ENCODE measurements at places on chromosomes 7 and 10.

- no peak for DNase-seq
Measured at GRCh38 chr7:67429735-67430134, 433.1 kb downstream of the TYW1 start.

GRCh38 chr10:79097021-79097872, 28.5 kb downstream of the ZMIZ1 start:
- no peak for DNase-seq

DNA sequence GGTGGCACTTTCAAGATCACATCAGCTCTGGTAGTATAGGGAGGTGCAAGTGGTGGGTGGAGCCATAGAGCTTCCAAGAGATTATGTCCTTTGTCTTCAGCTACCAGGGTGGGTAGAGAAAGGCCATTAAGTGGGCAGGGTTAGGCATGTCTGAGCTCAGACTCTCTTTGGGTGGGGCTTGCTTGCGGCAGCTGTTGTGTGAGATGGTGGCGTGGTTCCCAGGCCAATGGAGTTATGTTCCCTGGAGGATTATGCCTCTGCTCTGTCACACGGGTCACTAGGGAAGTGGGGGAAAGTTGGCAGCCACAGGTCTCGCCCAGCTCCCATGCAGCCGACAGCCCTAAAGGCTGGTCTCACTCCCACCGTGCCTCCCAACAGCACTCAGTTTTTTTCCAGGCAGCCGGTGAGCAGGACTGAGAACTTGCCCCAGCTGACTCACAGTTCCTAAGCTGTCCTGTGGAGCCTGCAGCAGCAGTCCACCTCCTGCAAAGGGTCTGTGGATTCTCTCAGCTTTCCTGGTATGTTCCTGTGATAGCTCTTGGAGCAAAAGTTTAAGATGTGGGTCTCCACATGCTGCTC, 459.0 kb downstream of the SH2D4B start:
- DNase-seq: no peak

GRCh38 chr10:131869344-131869743, 31.5 kb upstream of the PPP2R2D start:
- DNase-seq: no peak

DNA sequence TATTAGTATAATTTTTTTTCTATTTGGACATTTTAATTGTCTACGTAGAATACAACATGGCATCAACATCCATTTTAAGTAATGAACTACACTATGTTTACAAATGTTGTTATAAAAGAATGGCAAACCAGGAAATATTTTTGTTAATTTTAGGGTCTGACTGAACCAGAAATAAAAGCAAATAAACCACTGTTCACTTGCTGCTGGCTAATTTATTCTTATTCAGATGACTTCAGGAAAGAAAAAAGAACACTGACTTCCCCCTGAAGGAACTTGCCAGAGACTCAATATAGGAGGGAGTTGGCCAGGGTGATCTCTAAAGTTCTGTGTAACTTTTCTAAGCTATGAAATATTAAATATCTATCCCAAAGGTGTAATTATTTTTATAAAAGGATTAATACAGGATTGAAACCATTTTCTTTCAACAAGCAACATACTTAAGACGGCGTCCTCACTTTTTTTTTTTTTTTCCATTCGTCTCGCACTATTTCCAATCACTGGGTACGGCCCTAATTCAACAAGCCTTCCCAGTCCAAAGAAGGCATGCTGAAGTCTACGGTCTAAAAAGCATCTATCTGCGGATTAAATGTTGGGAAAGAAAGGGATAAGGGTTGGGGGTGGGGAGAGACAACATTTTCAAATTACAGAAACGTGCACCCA, 1.2 kb downstream of the USP6NL start:
- no peak for DNase-seq

- DNase-seq: no peak
Measured at GRCh38 chr7:135645296-135645904, 16.9 kb upstream of the STMP1 start.

GRCh38 chr7:151232091-151232916, at the start of gene CHPF2:
TSS of gene CHPF2 (plus strand) at chr7:151232483. CDS start at chr7:151234012, 1,529 bp downstream.
- peak; percentile 74 for DNase-seq

DNA sequence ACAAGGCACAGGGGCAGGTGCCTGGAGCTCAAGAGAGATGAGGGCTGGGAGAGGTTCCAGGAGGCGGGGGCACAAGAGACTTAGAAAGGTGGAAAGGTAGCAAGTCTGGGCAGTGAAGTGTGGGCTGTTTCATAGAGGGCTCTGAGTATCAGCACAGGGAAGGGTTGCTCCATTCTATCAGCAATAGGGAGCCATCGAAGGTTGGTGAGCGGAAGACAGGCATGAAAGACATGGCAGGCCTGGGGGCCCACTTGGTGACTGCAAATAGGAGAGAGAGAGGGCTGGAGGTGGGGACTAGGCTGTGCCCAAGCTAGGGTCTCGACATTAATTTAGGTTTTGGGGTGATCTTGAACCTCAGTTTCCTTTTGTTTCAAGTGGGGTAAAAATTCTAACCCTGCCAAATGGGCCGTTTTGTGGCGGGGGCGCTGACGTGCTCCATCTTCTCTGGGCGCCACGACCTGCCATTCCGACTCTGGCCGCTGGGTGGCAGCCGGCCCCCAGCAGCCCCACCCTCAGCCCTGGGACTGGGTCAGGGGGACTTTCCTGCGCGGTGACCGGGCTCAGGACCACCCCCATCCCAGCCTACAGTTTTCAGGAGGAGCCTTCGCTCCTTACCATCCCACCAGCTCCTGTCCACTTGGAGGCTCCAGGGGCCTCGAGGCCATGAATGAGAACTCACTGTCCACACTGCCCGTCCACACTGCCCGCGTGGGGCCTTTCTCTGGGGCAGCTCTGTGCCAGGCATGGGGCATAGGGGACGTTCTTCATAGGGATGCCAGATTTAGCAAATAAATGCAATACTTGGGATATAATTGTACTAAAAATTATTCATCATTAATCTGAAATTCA, 37.2 kb upstream of the PCBD1 start:
- no peak for DNase-seq

DNA sequence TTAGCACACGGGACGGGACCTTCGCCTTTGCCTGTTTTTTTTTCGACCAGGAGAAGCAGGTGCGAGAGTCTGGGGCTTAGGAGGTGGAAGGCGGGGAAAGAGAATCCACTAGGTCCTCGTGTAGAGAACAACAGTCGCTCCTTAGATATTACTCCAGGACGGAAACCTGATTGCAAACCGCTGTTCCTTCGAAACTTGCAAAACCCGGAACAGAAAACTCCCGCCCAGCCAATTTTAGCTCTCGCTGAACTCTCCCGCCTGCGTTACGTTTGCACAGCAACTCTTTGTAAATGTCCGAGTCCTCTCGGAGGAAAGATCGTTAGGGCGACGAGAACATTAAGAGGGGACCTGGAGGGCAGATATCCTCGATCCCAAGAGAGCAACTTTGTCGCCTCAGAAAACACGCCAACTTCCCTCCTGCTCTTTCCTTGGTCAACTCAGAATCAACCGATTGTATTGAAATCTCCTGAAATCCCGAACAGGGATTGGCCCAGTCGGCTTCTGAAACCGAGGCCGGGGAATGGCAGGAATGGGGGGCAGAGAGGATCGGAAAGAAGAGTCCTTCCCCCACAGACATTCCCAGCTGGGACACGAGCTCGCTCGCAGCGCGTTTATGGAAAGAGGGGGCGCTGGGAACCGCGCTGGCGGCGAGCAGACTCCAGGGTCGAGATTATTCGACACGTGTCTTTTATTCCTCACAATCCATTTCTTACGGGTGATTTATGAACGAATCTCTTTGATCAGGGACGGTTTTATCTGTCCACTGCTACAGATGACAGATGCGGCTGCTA, 9.9 kb downstream of the TWIST1 start:
- no peak for DNase-seq

DNA sequence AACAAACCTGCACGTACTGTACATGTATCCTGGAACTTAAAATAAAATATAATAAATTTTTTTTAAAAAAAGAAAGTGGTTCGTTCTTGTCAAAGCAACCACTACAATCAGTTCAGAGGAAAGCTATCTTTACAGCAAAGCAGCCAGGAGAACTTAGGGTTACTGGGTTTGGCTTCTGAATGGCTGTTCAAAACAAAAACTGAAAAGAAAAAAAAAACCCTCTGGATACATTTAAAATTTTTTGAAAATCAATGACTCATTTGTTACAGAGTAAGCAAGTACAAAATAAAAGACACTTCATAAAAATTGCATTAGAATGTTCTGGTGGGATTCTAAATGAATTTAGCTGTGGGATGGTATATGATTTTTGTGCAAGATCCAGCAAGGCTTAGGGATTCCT, 28.6 kb upstream of the ADD3 start:
- DNase-seq: no peak

GRCh38 chr7:27459731-27460053, 203.0 kb downstream of the HIBADH start:
- no peak for DNase-seq

DNA sequence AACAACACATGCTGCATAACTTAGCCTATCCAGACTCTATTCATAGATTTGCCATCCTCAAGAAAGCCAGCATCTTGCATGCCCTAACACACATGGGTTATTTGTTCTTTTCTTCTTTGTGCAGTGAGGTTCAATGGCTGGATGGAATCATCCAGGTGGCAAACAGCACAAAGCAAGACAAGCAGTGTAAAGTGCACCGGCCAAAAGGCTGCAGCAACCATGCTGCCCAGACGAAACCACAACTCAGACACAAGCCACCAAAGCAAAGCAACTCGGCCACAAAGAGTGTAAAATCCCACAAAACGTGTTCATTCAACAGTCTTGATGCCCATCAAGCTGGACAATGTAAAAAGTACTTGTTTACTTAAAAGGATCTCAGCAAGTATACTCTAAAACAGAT, 76.9 kb downstream of the PIP4K2A start:
- DNase-seq: no peak

- no peak for DNase-seq
Measured at GRCh38 chr10:86349474-86349873, 17.1 kb downstream of the GRID1 start.

DNA sequence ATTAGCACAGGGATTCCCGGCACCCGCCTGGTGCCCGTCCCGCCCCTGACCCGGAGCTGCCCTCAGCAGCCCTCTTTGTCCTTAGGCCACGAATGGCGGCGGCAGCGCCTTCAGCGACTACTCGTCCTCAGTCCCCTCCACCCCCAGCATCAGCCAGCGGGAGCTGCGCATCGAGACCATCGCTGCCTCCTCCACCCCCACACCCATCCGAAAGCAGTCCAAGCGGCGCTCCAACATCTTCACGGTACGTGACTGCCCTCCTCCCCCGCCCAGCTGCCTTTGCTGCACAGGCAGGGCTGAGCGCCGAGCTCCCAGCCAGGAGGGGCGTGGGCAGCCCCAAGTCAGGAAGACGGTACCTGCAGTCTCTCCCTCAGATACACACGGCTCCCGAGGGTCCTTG, 33.6 kb downstream of the AGAP3 start:
- no peak for DNase-seq
